ENCODE measurements at places on chromosomes 6 and 20.

DNA sequence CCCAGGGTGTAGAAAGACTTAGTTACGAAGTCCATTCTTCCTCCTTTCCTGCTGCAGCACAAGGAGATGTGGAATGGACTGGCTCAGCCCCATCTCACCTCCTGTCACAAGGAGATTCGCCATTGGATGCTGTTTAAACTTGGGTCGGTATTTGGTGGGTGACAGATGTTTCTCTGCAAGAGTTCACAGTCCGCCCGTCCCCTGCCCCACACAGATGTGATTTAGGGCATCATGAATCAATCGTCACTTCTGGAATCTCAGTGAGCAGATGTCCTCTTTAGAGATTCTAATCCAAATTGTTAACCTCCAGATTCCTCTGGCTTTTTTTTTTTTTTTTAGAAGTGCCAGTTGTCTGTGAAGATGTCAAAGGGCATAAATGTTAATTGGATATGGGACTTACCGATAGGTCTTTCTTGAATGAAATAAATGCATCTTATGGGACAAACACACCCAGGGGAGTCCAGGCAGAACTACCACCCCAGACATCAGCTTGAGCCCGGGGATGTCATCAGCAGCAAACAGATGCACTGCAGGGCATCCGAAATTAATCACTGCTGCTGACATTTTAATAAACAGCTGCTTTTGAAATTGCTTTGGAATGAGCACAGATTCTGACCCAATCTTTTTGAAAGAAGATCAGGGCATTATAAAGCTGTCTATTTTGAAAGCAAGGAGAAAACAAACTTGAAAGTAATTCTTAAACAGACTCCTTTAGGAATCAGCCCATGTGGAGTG lies 117.6 kb upstream of the CDH4 start:
- DNase-seq, result no peak
- H3K4me1 ChIP-seq, result no peaks in the 10 kb centered on the region
- H3K27ac ChIP-seq, result no peak overlapping the region
- no peaks in the 10 kb centered on the region for H3K27me3 ChIP-seq

- H3K4me3 ChIP-seq, result no peak overlapping the region
- no peak for DNase-seq
- no peaks in the 10 kb centered on the region for H3K27me3 ChIP-seq
- H3K36me3 ChIP-seq, result no peaks in the 10 kb centered on the region
Measured at GRCh38 chr6:91780270-91780669, 1193.4 kb upstream of the MAP3K7 start.

GRCh38 chr6:160069459-160069858 lies 52.2 kb upstream of the SLC22A1 start:
- H3K27ac ChIP-seq, result no peak overlapping the region
- no peaks in the 10 kb centered on the region for H3K4me1 ChIP-seq
- H3K27me3 ChIP-seq, result no peaks in the 10 kb centered on the region
- peaks cover 9% of the 10 kb centered on the region for H3K36me3 ChIP-seq
- no peak overlapping the region for H3K4me3 ChIP-seq
- DNase-seq, result no peak

- H3K4me1 ChIP-seq, result no peaks in the 10 kb centered on the region
- H3K27me3 ChIP-seq, result no peaks in the 10 kb centered on the region
- no peak for DNase-seq
- H3K4me3 ChIP-seq, result no peak overlapping the region
- H3K27ac ChIP-seq, result no peak overlapping the region
Measured at GRCh38 chr20:15487682-15488081, 1085.6 kb downstream of the KIF16B start.

DNA sequence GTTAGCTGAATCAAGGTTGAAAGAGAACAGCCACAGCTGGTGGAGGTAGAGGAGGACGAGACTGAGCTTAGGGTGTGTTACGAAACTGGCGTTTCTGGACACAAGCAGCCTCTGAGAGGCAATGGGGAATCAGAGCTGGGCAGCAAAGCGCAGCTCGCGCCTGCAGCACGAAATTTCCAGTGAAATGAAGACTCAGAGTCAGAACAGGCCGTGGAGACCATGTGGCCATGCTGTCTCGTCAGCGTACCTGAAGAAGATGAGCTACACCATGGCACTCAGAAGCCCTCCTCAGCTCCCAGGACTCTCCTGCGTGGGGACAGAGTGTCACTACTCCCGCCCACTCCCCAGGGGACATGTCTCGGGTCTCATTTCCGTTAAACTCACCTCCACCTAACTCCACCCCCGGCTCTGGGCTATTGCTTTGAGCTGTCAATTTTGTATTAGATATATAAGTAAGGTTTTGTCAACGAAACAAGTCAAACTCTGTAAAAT lies 256.9 kb downstream of the ERMARD start:
- no peak overlapping the region for H3K4me3 ChIP-seq
- H3K27me3 ChIP-seq, result peaks cover under 1% of the 10 kb centered on the region
- no peak for DNase-seq
- H3K27ac ChIP-seq, result no peak overlapping the region

- no peak overlapping the region for H3K27ac ChIP-seq
- H3K36me3 ChIP-seq, result peaks cover 15% of the 10 kb centered on the region
- H3K4me3 ChIP-seq, result no peak overlapping the region
- no peak for DNase-seq
- H3K4me1 ChIP-seq, result peaks cover 14% of the 10 kb centered on the region
- H3K27me3 ChIP-seq, result no peaks in the 10 kb centered on the region
Measured at GRCh38 chr6:75234126-75234865, 9.3 kb downstream of the COX7A2 start.

GRCh38 chr6:70901324-70901723 lies 55.5 kb downstream of the B3GAT2 start:
- H3K27ac ChIP-seq, result no peak overlapping the region
- no peak overlapping the region for H3K4me3 ChIP-seq
- peak; percentile 4 for DNase-seq
- no peaks in the 10 kb centered on the region for H3K4me1 ChIP-seq

DNA sequence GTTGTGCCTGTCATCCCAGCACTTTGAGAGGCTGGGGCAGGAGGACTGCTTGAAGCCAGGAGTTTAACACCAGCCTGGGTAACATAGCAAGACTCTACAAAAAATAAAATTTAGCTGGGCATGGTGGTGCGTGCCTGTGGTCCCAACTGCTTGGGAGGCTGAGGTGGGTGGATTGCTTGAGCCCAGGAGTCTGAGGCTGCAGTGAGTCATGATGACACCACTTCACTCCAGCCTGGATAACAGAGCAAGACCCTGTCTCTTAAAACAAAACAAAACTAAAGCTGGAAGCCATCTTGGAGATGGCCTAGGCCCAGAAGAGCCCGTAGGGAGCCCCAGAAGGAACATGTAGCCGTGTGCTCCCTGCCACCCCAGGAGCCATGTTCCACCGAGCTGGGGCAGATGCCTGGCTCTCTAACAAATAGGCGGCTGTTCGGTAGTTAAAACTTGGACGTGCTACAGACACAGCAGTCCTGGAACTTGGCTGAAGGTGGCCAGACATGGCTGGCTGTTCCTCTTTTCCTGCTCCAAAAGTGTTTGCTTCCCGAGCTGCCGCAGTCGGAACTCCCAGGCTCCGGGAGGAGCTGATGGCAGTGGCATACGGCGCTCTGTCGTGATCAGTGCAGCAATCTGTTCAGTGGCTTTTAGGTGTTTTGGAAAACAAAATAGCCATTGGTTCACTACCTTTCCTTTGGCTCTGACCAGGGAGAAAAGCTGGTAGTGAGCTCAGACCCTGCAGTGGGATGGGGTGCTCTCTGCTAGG lies 37.0 kb downstream of the DYNLT1 start:
- no peak overlapping the region for H3K4me3 ChIP-seq
- DNase-seq, result no peak
- no peak overlapping the region for H3K27ac ChIP-seq
- H3K36me3 ChIP-seq, result peaks cover 59% of the 10 kb centered on the region
- no peaks in the 10 kb centered on the region for H3K4me1 ChIP-seq

- DNase-seq, result no peak
- no peaks in the 10 kb centered on the region for H3K36me3 ChIP-seq
- H3K4me1 ChIP-seq, result peaks cover 16% of the 10 kb centered on the region
- H3K4me3 ChIP-seq, result no peak overlapping the region
Measured at GRCh38 chr6:81897793-81898192, 145.3 kb upstream of the TENT5A start.

GRCh38 chr6:131946404-131946991 lies 4.7 kb downstream of the CCN2 start:
- H3K4me1 ChIP-seq, result peaks cover 13% of the 10 kb centered on the region
- H3K27me3 ChIP-seq, result no peaks in the 10 kb centered on the region
- H3K36me3 ChIP-seq, result no peaks in the 10 kb centered on the region
- H3K27ac ChIP-seq, result no peak overlapping the region
- no peak overlapping the region for H3K4me3 ChIP-seq
- no peak for DNase-seq

DNA sequence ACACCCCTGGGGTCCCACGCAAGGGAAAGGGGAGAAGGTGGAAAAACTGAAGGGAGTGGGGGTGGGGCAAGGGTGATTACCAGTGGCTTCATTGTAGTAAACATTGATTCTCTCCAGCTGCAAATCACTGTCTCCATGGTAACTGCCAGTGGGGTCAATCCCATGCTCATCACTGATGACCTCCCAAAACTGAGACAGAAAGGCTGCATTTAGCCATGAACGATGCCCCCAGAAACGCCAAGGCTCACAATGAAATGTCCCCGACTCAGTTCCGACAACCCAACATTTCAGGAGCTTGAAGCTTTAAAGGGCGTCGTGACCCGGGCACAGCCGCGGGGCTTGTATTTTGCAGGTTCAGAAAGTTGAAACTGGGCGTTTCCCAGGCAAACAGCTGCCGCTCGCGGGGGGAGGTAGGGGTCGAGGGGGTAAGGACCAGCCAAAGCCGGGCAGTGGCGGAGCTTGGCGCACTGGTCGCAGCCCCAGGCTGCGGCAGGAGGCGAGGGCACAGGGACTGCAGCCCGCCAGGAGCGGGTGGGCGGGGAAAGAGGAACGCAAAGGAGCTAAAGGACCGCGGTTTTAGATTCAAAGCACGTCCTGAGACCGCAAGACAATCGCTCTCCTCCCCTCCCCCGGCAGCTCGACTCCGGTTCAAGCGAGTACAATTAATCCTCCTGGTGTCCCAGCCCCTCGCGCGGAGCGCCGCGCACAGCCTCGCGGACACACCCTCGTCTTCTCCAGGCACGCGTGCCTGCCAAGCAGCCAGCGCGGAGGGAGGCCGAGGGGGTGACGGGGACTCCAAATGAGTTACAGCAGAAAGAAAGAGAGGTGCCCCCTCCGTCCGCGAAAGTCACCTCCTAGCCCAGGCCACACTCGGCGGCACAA lies 731 bp downstream of the TUBB2B start:
- H3K36me3 ChIP-seq, result no peaks in the 10 kb centered on the region
- H3K27me3 ChIP-seq, result 0 out of 2 replicates have a peak, but pooled peaks cover 6% of the 10 kb centered on the region
- no peaks in the 10 kb centered on the region for H3K4me1 ChIP-seq
- no peak for DNase-seq
- H3K27ac ChIP-seq, result no peak overlapping the region

GRCh38 chr6:116136933-116137340 lies 11.0 kb upstream of the COL10A1 start:
- H3K27ac ChIP-seq, result no peak overlapping the region
- H3K4me1 ChIP-seq, result no peaks in the 10 kb centered on the region
- no peak for DNase-seq
- no peaks in the 10 kb centered on the region for H3K27me3 ChIP-seq

DNA sequence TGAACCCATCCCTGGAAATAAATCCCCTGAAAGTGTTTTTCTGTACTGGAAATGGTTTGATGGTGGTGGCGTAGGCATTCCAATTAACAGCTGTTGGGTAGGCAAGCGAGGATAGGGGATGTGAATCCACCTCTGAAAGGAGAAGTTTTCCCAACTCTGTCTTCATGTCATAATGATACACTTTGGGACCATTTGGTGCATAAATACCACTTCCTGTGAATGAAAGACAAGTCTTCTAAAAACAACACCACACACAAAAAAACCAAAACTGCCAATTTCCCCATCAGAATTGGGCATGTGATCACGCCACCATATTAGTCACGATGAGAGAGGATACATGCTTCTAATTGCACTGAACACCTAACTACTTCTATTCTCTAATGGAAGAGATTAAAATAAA lies 6.4 kb downstream of the VNN2 start:
- H3K36me3 ChIP-seq, result no peaks in the 10 kb centered on the region
- DNase-seq, result no peak
- H3K27ac ChIP-seq, result no peak overlapping the region
- H3K4me3 ChIP-seq, result no peak overlapping the region

DNA sequence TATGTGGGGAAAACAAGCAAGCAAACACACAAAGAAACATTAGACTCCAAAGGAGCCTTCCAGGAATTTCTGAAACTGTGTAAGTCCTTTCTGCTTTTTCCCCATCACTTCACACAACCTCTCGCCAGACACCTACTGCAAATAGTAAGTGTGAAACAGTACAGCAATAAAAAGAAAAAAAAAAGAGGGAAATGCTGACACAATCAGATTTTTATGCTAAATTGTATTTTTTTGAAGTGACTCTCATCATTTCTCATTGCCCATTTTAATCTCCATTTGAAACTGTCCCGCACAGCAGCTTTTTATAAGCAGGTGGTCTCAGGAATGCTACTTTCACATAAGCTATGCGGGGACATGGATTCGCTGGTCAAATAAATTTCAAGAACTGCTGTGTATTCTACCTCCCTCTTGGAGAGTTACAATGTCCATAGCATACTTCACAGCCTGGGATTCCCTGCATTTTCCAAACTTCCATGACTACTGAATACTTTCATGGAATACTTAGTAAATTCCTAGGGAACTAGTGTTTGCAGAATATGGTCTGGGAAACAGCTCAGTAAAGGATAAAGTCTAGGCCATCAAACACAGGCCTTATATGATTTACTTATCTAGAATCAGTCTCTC lies 139.9 kb upstream of the TSHZ2 start:
- no peaks in the 10 kb centered on the region for H3K4me1 ChIP-seq
- H3K36me3 ChIP-seq, result no peaks in the 10 kb centered on the region
- no peaks in the 10 kb centered on the region for H3K27me3 ChIP-seq
- no peak overlapping the region for H3K4me3 ChIP-seq
- no peak overlapping the region for H3K27ac ChIP-seq

GRCh38 chr6:108616544-108616943 lies 55.8 kb downstream of the FOXO3 start:
- no peak overlapping the region for H3K4me3 ChIP-seq
- peaks cover 30% of the 10 kb centered on the region for H3K4me1 ChIP-seq
- DNase-seq, result no peak
- no peaks in the 10 kb centered on the region for H3K36me3 ChIP-seq
- no peak overlapping the region for H3K27ac ChIP-seq

DNA sequence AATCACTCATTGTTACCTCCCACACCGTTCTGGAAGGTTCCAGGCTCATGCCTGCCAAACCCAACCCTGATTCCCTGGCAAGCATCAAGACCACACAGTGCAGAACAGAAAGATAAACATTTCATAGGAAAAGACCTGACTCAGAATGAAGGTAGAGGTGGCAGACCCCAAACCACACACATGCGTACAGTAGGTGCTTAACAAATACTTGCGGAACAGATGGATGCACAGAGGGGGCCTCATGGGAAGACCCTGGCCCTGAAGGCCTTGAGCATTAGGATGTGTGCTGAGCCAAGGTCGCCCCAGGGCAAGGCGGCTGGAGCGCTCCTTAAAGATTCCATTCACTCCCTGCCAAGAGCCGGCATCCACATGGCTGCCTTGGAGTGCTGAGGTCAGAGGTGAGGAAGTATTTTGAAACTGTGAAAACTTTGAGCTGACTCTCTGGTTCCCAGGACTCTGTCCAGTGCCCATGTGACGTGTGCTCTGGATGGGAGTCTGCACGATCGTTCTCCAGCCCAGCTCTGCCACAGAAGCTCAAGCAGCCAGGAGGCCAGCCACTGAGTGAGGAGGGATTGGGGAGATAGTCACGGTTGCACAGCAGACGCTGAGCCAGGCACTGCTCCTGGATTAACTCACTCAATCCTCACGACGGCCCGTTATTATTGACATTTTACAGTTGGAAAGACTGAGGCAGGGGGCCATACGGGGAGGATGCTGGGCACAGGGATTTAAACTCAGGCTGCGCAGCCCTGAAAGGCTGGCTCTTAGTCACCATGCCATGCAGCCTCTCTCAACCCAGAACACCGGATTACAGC lies 65.5 kb upstream of the AFDN start:
- DNase-seq, result no peak
- H3K27me3 ChIP-seq, result no peaks in the 10 kb centered on the region
- no peaks in the 10 kb centered on the region for H3K4me1 ChIP-seq
- no peaks in the 10 kb centered on the region for H3K36me3 ChIP-seq
